Right atrium auricular region (tissue), 2 donors: ENCODE measurements at places on chromosomes 16 and 17. TPM values are rescaled to one million over a fixed set of nuclear protein-coding genes. Genes with fewer than 3 reads are reported as not detected.

Gene CRHR1
- not detected for total RNA-seq

Gene FSCN2
- total RNA-seq = 0.63 TPM

Gene C17orf113
- total RNA-seq = 0.74 TPM

Gene PTX4
- total RNA-seq = not detected

Gene TBX21
- 0.39 TPM for total RNA-seq

Gene PER1
- total RNA-seq = 59.4 TPM

Gene ST6GALNAC1
- 7.1 TPM for total RNA-seq

Gene GPR179
- not detected for total RNA-seq

Gene PGAP3
- 14.0 TPM for total RNA-seq

Gene ITGA3
- total RNA-seq = 29.5 TPM

Gene MYOCD
- total RNA-seq = 50.6 TPM

Gene MGRN1
- total RNA-seq = 35.6 TPM

Gene CACNG3
- not detected for total RNA-seq

Gene SBK1
- 0.52 TPM for total RNA-seq

Gene LGALS9B
- not detected for total RNA-seq

Gene PIK3R6
- total RNA-seq = 0.51 TPM

Gene ZNF48
- total RNA-seq = 10.7 TPM

Gene CAPNS2
- not detected for total RNA-seq

Gene BRIP1
- not detected for total RNA-seq

Gene NPIPA5
- 9.1 TPM for total RNA-seq

Gene TEX19
- not detected for total RNA-seq

Gene AMDHD2
- total RNA-seq = 10.6 TPM

Gene GID4
- total RNA-seq = 14.0 TPM

Gene RNF43
- total RNA-seq = 4.4 TPM

Gene NATD1
- total RNA-seq = 17.0 TPM

Gene ITGAD
- not detected for total RNA-seq

Gene GUCY2D
- not detected for total RNA-seq

Gene WNK4
- total RNA-seq = not detected

Gene QPRT
- total RNA-seq = 18.3 TPM

Gene CPHXL2
- total RNA-seq = not detected

Gene CA5A
- total RNA-seq = not detected

Gene TPPP3
- 24.1 TPM for total RNA-seq

Gene KRTAP17-1
- total RNA-seq = not detected

Gene CACNA1G
- 6.2 TPM for total RNA-seq

Gene FBXW10
- not detected for total RNA-seq

Gene CIAPIN1
- total RNA-seq = 34.4 TPM

Gene ABCC6
- total RNA-seq = 0.52 TPM

Gene CD300LB
- total RNA-seq = 0.31 TPM

Gene OR1A1
- total RNA-seq = not detected

Gene SCGB1C2
- not detected for total RNA-seq

Gene ZNF263
- 11.0 TPM for total RNA-seq

Gene HOXB4
- total RNA-seq = 0.52 TPM

Gene TEX14
- total RNA-seq = not detected

Gene NEK8
- total RNA-seq = 1.1 TPM

Gene CRYBA1
- not detected for total RNA-seq

Gene KRT36
- total RNA-seq = not detected

Gene APPBP2
- total RNA-seq = 13.9 TPM

Gene TEKT1
- total RNA-seq = not detected

Gene TBC1D3E
- total RNA-seq = not detected

Gene CFAP119
- total RNA-seq = 0.83 TPM

Gene SLC16A3
- total RNA-seq = 5.0 TPM

Gene GCSH
- total RNA-seq = 12.3 TPM

Gene PTGES3L
- total RNA-seq = 52.3 TPM

Gene TBC1D24
- 10.5 TPM for total RNA-seq

Gene CNTROB
- 4.6 TPM for total RNA-seq

Gene COTL1
- 8.0 TPM for total RNA-seq

Gene CNTD1
- total RNA-seq = not detected
